ENCODE measurements at places on chromosomes 11 and 22. TPM values are rescaled to one million over a fixed set of nuclear protein-coding genes. Genes with fewer than 3 reads are reported as not detected.

DNA sequence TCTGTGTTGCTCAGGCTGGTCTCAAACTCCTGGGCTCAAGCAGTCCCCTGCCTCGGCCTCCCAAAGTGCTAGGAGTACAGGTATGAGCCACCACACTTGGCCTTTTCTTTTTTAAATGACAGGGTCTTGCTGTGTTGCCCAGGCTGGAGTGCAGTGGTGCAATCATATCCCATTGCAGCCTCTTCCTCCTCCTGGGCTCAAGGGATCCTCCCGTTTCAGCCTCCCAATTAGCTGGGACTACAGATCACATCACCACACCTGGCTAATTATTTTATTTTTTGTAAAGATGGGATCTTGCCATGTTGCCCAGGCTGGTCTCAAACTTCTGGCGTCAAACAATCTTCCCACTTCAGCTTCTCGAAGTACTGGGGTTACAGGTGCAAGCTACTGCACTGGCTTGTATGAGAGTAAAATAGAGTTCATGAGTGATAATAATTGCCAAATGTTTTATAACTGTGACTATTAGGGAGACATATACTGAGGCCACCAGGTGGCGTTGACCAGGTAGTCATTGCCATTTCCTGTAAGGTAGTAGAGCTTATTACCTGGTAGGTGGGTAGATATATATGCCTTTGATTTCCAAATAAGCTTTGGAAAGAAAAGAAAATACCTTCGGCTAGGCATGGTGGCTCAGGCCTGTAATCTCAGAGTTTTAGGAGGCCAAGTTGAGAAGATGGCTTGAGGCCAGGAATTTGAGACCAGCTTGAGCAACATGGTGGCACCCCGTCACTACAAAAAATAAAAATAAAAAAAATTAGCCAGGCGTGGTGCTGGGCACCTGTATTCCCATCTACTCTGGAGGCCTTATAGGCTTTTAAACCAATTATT, 5.4 kb downstream of the FDX1 start:
- DNase-seq, result no peak

- no peak for DNase-seq
These were observed 21.9 kb downstream of the SCUBE1 start for GRCh38 chr22:43320943-43321900.

DNA sequence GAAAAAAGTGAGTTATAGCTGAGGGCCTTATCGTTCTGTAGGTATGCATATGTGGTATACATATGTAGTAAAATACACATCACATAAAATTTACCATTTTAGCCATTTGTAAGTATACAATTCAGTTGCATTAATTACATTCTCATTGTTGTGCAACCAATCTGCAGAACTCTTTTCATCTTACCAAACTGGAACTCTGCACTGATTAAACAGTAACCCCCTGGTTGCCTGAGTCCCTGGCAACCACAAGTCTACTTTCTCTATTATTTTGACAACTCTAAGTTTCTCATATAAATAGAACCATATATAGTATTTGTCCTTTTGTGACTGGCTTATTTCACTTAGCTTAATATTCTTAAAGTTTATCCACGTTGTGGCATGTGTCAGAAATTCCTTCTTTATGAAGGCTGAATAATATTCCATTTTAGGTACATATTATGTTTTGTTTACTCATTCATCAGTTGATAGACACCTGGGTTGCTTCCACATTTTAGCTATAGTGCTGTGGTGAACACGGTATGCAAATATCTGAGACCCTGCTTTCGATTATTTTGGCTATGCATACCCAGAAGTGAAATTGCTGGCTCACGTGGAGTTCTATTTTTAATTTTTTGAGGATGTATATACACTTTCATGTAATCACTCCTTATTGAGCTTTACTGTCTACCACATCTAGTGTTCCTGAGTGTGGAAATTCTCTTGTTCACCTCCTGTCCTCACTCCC, 1.6 kb upstream of the DDX10 start:
- no peak for DNase-seq

DNA sequence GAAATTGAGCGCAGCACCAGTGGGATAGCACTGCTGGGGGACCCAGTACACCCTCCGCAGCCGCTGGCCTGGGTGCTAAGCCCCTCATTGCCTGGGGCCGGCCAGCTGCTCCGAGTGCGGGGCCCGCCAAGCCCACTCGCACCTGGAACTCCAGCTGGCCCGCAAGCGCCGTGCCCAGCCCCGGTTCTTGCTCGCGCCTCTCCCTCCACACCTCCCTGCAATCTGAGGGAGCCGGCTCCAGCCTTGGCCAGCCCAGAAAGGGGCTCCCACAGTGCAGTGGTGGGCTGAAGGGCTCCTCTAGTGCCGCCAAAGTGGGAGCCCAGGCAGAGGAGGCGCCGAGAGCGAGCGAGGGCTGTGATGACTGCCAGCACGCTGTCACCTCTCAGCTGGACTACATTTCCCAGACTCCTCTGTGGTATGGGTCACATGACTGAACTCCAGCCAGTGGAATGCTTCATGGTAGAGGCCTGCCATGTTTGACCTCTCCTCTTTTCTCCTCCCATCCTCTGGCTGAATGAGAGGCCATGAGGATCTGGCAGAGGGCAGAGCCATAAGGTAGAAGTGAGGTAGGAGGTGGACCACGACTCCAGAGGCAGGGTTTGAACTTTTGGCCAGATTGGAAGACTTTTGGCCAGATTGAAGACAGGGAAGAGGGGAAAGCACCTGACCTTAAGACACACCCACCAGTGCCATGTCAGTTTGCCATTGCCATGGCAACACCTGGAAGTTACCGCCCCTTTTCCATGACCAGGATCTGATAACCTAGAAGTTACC, 6.2 kb downstream of the MRGPRD start:
- DNase-seq, result no peak

- DNase-seq, result no peak
These were observed 148.7 kb upstream of the PGR start for GRCh38 chr11:101278286-101278685.

DNA sequence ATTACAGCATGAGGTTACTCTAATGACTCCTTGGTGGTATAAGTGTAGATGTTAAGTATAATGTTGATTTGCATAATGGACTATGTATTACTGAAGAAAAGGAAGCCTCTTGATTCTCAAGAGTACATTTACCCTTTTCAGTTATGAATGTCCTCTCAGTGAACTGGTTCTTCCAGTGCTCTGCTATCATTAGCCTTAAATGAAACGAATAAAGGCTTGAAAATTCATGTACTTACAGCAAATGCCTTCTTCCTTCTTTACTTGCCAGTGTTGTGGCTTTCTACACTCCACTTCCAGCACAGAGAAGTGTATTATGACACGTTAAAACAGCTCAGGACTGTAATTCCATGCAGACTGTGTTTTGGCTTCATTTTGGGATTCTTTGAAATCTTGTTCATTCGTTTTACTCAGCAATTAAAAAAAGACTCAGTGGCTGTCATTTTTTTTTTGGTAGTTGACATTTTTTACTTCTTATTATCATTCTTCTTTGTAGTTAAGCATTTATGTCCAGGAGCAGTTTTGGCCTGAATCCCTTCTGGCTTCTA, 96.9 kb downstream of the MTMR3 start:
- no peak for DNase-seq

GRCh38 chr22:42319386-42319785, 48.9 kb upstream of the TCF20 start:
- no peak for DNase-seq

DNA sequence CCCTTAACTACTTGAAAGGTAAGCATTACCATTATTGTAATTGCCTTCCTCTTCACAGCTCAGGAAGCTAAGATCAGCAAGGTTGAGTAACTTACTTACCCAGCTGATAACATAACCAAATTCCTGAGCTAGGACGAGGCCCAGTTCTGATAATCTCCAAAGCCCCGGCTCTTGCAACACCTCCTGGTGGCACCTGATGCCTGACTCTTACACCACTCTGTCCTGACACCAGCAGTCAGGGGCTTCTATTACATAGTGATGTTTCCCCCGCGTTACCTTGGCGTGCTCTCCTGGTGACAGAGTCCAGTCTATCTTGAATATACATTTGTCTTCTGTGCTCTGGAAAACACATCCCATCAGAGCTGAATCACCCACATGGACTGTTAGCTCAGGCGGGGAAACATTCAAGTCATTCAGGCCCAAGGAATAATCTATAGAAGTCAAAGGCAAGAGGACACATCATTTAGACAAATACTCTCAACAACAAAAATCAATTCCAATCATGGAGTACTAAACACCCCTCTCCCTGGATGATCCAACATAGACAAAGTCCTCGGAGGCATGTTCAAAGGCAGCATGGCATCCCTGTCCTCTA, 12.6 kb downstream of the JAML start:
- DNase-seq, result peak; percentile 31

DNA sequence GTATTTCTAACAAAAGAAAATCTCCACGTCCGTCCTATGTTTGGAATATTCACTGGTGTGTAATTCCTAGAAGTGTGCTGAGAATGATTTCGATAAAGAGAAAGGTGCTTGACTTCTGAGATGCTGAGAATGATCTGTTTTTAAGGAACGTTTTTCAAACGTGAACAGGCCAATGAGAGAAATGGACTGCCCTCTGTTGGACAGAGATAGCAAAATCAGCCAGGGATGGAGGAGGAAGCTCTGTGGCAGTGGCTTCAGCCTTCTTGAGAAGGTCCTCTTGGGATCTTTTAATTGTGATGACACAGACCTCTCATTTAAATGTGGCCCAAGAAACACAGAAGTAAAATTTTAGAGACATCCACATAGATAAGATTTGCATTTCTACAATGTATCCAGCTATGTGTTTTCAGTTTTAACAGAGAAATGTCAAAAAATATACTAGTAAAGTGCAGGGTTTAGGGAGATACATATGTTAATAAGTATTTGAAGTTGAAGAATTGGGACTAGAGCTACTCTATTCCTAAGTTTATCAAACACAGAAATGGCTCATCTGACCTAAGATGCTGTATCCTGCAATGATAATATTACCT, 84.0 kb upstream of the RCN1 start:
- DNase-seq, result no peak

- DNase-seq, result no peak
These were observed 525 bp downstream of the CSDC2 start for GRCh38 chr22:41561335-41561734.

DNA sequence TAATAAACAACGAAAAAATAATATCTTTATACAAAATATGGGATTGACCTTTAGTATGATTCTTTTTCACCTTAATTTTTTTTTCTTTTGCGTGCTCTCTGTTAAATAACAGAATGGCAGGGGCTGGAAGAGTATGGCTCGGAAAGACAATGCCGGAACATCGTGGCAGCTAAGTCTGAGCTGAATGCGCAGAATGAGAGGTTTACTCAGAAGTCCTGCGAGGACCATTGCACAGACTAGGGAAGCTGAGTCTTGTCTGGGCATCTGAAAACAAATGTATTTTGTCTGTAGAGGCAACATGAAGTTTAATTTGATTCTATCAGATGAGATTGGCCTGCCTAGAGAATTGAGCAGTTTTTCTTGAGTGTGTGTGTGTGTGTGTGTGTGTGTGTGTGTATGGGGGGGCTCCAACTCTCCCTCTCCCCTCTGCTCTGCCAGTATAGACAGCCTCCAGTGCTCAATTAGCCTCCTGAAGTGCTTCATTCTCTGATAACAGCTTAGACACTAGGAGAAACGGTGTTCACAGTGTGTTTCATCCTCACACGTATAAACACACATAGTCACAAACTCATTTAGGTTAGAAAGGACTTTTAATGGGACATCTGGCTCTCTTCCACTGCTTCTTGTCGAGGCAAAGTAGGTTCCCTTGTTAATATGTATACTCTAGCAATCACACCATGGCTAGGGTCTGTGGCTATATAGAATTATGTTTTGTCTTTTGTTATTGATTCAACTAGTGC, 244.3 kb upstream of the SORL1-AS1 start:
- no peak for DNase-seq

- DNase-seq, result no peak
These were observed 33.1 kb downstream of the TNRC6B start for GRCh38 chr22:40210818-40211217.

- DNase-seq, result peak; percentile 73
These were observed 51.2 kb upstream of the EMID1 start for GRCh38 chr22:29154364-29155048.

GRCh38 chr11:111698852-111699559, 67.2 kb downstream of the PPP2R1B start:
- DNase-seq, result no peak

GRCh38 chr11:32550207-32550606, 33.4 kb upstream of the EIF3M start:
- DNase-seq, result no peak

GRCh38 chr11:46278387-46279125, 1.1 kb downstream of the CREB3L1 start:
- DNase-seq, result peak; percentile 58

DNA sequence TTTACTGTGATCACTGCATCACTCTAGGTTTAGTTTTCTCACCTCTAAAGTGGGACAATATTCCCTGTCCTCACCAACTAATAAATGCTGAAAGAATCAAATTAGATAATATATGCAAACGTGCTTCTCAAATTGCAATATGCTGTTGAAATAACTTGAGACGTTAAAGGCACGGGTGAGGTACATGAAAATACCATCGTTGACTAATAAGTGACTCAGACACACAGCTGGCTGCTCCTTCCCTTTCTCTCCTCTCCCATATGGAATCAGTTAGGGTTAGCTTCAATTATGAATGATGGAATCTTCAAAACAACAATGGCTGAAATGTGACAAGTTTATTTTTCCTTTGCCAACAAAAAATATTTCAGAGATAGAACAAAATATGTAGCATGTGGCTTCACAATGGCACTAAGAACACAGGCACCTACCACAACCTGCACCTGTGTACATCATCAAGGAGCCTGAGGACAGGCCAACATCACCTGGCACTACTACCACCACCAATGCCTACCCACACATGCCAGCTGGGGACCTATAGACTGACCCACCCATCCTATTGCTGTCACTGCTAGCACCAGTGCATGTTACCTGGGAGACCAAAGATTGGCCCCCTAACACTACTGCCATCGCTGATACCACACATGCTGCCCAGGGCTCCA, 13.7 kb downstream of the GDPD4 start:
- DNase-seq, result no peak

GRCh38 chr11:114678125-114679036, at the start of gene NXPE2:
TSS of gene NXPE2 (plus strand) at chr11:114678527. CDS start at chr11:114678576, 49 bp downstream.
- no peak for DNase-seq

DNA sequence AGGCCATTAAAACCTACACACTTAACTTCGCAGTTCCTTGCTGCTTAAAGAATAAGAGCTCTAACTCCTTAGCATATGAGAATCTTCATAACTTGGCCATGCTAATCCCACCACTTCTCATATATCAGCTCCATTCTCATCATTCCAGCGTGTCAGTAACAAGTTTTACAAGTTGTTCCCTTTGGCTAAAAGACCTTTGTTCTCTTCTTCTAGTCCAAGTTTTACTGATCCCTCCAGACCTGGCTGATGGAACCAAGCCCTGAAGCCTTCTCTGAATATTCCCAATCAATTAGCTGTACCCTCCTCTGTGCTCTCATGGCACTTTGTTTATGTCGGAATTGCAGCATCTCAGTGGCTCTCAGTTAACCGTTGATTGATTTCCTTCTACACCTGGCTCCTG, 35.8 kb downstream of the GAB2 start:
- DNase-seq, result no peak

The GGTLC3 gene
- total RNA-seq, result not detected

The INS gene
- total RNA-seq, result not detected

The SEZ6L gene
- total RNA-seq, result 0.16 TPM

The SHANK2 gene
- 0.27 TPM for total RNA-seq

The UFD1 gene
- 41.8 TPM for total RNA-seq

The TSGA10IP gene
- not detected for total RNA-seq

The FAR1 gene
- 35.1 TPM for total RNA-seq

The APOA4 gene
- not detected for total RNA-seq

The OTOG gene
- not detected for total RNA-seq

The GRAMD1B gene
- total RNA-seq, result 31.8 TPM

The CDC42BPG gene
- 1.1 TPM for total RNA-seq

The HSCB gene
- 9.8 TPM for total RNA-seq

The KCTD14 gene
- total RNA-seq, result 0.16 TPM

Measured in left ventricle myocardium inferior (tissue), 1 donor.